Kasumi-1 (cell line): ENCODE measurements at places on chromosomes 5 and 9.

GRCh38 chr5:135360278-135361274, 38.5 kb downstream of the MACROH2A1 start:
- peak; percentile 81 for DNase-seq

GRCh38 chr5:34530637-34531036, 125.5 kb upstream of the RAI14 start:
- DNase-seq = no peak

GRCh38 chr5:151296974-151297373, 6.6 kb downstream of the SLC36A3 start:
- DNase-seq = no peak

DNA sequence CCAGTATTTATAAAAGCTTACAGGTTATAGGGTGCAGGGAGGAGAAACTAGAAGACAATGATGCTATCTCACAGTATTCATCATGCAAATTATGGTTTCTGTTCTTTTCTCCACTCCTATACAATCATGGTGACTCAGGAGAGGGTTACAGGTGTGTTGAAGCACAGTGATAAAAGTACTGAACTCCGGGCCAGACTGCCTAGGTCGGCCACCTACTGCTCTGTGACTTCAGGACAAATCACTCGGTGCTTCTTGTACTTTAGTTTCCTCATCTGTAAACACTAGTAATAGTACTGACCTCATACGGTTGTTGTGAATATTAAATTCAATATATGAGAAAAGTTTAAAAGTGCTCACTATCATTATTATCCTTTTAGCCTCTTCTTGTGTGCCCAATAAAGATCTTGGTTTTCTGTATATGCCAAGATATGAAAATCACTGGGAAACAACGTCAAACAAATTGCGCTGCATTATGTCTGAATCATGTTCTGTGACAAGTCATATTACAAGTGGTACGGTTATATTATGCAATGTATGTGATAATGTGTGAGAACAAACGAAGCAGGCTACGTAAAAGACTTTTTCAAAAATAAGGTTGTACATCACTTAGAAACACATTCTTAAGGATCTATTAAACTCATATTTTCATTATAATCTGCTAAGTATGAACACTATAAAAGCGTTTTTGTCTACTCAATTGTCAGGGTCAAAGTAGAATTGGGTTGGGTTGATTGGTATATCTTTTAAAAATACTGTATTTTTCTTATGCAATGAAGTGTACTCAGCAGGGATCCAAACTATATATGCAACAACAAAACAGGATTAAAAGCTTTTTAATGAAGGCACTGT, 153.3 kb downstream of the EFNA5 start:
- no peak for DNase-seq

DNA sequence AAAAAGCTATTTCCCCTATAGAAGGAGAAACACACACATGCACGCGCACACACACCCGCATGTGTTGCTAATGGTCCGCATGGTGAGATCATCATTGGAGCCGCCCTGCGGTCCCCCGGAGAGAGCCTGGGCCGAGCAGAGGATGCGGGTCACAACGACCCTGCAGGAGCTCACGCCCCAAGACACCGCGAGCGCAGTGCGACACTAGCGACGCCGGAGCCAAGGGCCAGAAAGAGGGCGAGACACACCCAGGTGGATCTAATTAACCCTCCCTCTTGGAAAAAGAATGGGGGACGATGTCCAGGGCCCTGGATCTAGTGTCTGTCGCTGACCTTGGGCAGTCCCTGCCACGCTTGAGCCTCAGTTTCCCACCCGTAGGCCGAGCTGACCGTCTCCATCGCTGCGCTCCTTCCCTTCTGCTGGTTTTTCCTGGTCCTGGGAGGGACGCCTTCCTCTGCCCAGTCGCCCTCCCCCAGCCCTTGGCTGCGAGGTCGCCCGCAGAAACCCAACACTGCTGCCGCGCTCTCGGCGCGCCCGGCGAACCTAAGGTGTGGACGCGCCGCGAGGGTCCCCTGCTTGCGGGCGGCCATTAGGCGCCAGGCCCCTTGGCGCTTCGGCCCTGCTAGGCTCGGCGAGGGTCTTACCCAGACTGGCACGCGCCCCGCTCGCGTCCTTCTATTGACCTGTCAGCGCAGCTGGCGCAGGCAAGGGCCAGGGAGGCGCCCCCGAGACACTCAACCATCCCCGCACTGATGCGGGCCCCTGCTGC, 47.5 kb upstream of the RNF20 start:
- no peak for DNase-seq

DNA sequence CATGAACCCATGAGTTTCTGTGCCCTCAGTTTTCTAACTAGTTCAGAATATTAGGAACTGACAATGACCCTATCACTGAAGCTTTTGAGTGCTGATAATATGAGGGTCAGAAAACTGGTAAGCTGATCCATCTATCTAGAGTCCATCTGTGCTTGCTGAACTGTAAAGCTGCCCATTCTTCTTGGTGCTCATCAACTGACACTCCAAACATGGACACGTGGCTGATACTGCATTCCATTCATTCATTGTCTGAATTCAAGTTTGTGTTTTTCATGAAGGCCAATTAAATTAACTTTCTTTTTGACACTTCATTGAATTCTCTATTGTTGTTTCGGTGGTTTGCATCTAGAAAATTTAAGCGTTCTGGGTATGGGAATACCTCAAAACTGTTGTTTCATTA, 17.6 kb downstream of the NREP start:
- no peak for DNase-seq

DNA sequence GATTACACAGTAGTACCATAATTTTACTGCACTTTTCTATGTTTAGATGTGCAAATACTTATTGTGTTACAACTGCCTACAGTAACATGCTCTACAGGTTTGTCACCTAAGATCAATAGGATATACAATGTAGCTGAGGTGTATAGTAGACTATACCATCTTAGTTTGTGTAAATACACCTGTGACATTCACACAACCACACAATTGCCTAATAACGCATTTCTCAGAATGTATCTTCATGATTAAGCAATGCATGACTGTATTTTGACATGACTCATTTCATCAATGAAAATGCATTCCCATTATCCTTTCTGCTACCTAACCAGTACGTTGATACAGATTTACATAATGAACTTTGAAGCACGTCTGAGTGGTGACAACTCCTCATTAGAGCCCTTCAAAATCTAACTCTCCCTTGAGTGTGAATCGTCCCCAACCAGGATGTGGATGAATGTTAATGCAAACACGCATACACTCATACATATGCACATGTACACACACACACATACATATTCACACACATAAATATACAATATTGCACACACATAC, 28.4 kb downstream of the GZMK start:
- DNase-seq = no peak

GRCh38 chr5:128341056-128341455, 197.0 kb downstream of the FBN2 start:
- DNase-seq = peak; percentile 37

GRCh38 chr9:68446836-68447235, 90.4 kb downstream of the PGM5 start:
- no peak for DNase-seq

- DNase-seq = peak; percentile 74
Measured at GRCh38 chr9:132507670-132508469, 74.5 kb upstream of the BARHL1 start.

DNA sequence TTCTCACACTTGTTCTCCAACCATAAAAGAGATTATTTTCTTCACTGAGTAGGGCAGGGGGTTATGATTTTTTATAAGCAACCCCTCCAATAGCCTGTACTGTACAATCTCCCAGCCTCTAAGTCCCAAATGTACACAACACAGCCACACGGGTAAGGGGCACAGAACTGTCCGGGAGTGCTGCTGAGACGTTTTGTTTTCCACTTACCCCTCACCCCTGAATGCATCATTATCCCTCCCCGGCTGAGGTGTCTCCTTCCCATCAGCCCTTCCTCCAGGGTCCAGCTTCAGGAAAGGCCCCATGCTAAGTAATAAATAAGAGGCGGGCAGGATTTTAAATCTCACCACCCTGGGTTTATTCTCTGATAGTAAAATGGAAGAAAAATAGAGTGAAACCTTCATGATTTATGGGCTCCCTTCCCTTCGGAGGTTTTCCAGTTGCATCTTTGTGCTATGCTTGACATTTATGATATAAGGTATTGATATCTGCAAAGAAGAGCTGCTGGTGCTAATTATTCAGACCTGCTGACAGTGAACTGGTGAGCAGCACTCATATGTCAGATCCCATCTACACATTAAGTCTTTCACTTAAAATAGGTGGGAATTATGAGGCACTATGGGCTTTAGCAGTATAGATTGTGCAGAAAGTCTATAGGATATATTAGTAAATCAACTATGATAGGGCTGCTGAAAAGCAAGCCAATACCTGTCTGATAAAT, 67.2 kb upstream of the MEGF10 start:
- no peak for DNase-seq

DNA sequence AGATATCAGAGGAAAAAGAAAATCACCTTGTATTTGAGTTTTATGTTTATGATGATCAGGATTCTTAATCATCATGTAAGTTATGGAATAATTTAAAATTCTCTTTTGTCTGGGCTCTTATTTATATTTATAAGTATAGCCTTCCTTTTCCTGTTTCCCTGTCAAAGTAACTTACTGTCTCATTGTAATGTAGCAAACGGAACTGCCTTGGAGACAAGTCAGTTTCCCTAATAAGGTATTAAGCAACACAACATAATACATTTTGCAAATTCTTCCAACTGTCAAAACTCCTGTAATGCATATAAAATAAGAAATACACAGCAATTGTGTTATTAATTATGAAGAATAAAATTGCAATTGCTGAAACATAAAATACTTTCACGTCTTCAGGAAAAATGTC, 463.2 kb downstream of the MAT2B start:
- DNase-seq = no peak

GRCh38 chr9:101479338-101480030, 43.9 kb upstream of the ALDOB start:
- DNase-seq = no peak
